Activated naive CD8-positive, alpha-beta T cell treated with anti-CD3 and anti-CD28 coated beads, Interleukin-2, amount 10 ng/mL, durations not matched to agents 7 days and 5 days (primary cell): ENCODE measurements at places on chromosomes 16 and 17. TPM values are rescaled to one million over a fixed set of nuclear protein-coding genes. Genes with fewer than 3 reads are reported as not detected.

Gene TVP23C
- total RNA-seq = 21.0 TPM

DNA sequence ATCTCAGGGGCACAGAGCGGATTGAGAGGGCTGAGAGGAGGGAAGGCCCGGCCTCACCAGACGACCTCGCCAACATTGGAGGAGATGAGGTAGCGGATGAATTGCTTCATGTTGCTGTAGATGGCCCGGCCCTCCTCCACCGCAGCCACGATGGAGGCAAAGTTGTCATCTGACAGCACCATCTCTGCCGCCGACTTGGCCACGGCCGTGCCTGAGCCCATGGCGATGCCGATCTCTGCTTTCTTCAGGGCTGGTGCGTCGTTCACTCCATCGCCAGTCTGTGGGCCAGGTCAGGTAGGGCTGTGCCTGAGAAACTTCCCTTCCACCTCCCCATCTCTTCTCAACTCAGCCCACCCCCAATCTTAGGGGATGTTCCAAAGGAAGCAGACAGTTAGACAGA, 21.1 kb upstream of the P2RX1 start:
- no peak for DNase-seq

Gene TP53TG3B
- not detected for total RNA-seq

Gene CLEC16A
- 31.1 TPM for total RNA-seq

GRCh38 chr17:77471984-77472461, 331.3 kb downstream of the SEC14L1 start:
- DNase-seq = no peak

Gene KRTAP9-2
- total RNA-seq = not detected

Gene TTYH2
- total RNA-seq = 11.2 TPM

DNA sequence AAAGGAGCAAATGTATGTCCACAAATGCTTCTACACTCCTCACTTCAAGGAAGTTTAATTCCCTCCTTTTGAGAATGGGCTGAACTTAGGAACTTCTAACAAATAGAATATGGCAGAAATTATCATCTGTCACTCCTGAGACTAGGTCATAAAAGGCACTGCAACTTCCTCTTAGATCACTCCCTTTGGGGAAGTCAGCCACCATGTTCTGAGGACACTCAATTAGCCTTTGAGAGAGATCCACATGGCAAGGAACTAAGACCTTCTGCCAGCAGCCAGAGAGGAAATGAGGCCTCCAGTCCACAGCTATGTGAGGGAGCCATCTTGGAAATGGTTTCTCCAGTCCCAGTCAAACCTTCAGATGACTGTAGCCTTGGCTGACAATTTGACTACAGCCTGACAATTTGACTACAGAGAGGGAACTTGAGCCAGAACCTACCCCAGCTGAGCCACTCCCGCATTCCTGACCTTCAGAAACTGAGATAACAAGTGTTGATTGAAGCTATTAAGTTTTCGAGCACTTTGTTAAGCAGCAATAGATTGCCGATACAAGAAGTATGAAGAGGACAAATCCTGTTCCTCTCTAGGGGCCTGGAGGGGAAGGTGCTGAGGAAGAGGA, 113.4 kb upstream of the SEC14L1 start:
- no peak for DNase-seq

Gene RAB26
- 0.69 TPM for total RNA-seq

GRCh38 chr17:32142857-32143526, 690 bp downstream of the RHOT1 start:
- DNase-seq = no peak
